ENCODE measurements at places on chromosomes 2 and 18.

- no peak for DNase-seq
These were observed 667.6 kb downstream of the STK39 start for GRCh38 chr2:167579826-167580225.

- DNase-seq: no peak
These were observed 46.1 kb downstream of the SIGLEC15 start for GRCh38 chr18:45871431-45872084.

DNA sequence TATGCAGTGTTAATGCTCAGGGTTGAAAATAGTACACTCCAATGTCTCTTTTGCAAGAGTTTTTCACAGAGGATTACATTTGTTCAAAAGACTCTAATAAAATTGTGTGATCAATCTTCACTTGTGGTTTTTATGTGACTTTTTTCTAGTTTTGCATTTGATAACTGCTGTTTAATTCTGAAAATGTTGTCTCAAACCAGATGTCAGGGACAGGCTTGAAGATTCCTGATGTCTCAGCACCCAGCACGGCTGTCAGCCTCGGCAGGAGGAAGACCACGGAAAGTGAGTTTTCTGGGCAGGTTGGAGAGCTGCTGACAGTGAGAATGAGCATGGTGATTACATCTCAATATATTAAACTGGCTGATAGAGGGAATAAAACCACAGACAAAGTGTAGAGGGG is 9.1 kb downstream of the SOX11 start:
- DNase-seq: no peak

GRCh38 chr2:188705191-188705590 is 269.0 kb upstream of the COL3A1 start:
- DNase-seq: no peak

DNA sequence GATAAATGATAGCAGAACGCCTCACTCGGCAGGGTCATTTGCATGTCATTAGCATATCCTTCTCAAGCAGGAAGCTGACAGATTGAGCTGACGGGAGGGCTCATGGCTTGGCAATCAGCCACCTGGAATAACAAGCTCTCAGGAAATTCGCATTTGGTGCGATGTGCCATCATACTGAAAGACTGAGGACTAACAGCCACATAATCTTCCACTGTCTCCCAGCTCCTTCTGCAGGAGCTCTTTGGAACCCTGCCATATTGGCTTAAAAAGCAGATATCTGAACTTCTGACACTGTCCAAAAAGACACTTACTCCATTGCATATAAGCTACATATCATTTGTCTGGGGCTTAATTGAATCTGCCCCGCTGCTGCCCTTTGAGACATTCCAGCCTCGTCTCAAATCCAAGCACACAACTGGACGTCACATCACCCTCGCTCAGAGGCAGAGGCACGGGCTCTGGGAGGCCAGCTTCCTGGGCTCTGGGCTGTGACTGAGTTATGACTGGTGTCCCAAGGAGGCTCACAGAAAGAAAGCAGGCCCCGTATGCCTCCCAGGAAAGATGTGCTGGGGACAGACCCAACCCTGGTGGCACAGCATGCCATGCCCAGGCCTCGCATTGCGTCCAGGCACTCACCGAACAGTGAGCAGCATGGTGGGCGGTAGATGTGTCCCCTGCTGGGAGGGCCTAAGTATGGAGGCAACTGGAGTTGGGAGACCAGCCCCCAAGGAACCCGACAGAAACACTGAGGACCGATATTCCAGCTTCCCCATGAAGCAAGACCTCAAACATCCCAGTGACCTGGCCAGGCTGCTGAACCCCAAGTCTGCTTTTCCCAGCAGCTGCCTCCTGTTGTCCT is 228.0 kb downstream of the ATAD2B start:
- peak; percentile 31 for DNase-seq

GRCh38 chr2:208373460-208374089 is 33.0 kb upstream of the PTH2R start:
- DNase-seq: no peak
